ENCODE measurements at places on chromosomes 11 and 22. TPM values are rescaled to one million over a fixed set of nuclear protein-coding genes. Genes with fewer than 3 reads are reported as not detected.

IL10RA gene
- 4.8 TPM for total RNA-seq

TMEM121B gene
- 1.7 TPM for total RNA-seq

NXPE2 gene
- total RNA-seq, result 8.4 TPM

SPTBN2 gene
- 46.5 TPM for total RNA-seq

LAYN gene
- 8.7 TPM for total RNA-seq

NCF4 gene
- total RNA-seq, result 13.5 TPM

IL17REL gene
- total RNA-seq, result not detected

IFITM10 gene
- not detected for total RNA-seq

MSANTD2 gene
- total RNA-seq, result 43.8 TPM

INSC gene
- total RNA-seq, result 0.72 TPM

RAB36 gene
- 1.7 TPM for total RNA-seq

DNA sequence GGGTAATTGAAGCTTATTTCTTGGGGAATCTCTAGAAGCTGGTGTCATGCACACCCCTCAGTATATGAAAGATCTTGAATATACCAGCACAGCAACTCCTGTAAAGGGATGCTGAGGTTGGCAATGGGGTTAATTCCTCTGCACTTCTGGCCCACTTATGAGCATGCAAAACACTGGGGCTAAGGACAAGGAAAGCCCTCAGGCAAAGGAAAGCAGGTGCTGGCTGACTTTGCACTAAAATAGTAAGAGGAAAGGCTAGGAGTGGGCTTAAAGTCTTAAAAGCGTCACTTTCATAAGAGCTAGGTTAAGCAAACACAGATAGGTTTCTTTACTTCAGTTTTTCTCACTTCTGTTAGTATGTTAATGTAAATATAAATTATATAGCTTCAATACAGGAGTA, 572.6 kb upstream of the LUZP2 start:
- no peak for DNase-seq

GRCh38 chr11:71396548-71397123, 51.6 kb downstream of the DHCR7 start:
- DNase-seq, result no peak

DNA sequence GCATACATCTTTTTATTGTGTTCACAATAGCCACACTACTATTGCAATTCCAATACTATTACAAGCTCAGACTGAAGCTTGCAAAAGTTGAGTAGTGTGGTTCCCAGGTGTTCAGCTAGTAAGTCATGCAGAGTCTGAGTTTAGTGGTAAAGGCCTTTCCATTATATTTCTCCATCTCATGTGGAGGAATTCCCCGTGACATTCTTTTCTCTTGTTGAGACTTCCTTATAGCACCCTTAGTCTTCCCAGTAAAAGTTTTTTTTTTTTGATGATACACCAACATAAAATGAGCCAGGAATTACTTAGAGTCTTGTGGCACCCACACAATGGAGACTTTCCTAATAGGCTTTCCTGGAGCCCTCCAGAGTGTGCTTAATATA, 110.8 kb downstream of the UVRAG start:
- DNase-seq, result no peak

DNA sequence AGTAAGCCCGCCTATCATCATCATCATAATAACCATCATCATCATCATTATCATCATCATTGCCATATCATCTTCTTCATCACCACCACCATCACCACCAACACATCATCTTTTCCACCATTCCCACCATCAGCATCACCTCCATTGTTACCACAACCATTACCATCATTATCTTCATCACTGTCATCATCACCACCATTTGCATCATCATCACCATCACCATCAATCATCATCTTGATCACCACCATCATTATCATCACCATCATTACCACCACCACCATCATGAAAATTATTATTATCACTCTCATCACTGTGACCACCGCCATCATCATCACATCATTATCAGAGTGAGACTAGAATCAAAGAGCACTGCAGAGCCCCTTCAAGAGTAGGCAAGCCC, 199.4 kb upstream of the SEZ6L start:
- no peak for DNase-seq

DNA sequence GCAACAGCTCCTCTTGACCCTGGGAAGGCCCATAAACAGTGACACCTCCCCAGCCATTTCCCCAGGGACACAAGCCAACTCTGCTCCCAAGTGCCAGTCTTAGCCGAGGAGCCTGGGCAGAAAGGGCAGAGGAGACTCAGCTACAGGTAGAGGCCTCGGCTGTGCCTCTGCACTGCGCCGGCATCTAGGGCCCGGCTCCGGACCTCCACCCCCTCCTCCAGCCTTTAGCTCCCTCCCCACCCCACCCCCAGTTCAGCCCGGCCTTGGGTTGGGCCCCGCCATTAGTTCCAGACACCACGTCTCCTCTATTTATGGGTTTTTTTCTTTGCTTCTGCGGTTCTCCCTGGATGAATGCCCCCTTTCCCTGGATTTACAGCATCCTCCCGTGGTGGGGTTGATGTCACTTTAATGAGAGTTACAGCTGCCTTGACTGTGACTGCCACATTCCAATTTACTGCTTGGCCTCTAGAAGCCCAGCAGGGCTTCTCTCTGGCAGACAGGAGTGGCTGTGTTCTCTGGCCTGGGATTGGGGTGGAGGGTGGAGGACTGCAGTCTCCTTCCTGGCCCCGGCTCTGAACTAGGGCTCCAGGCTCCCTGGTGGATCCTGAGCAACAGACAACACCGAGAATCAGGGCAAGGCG, 13.5 kb upstream of the OAF start:
- peak; percentile 66 for DNase-seq

- DNase-seq, result no peak
Observed at GRCh38 chr22:44882226-44882905, 127.4 kb downstream of the PHF21B start.

DNA sequence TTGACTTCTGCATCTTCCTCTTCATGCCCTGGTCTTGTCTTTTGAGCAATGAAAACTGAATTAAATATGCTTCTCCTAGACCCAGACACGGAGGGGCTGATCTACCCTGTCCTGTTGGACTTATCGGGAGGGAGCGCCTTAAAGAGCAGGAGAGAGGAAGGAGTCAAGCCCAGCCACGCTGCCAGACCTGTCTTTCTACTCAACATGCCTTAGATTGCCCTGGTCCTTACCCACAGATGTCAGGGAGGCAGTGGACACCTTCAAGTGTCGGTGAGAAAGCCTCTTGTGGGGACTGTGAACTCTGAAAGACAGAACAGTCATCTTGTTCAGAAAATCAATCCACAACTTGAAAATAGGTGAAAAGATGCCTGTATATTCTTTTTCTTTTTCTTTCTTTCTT, 61.8 kb downstream of the IRAG1 start:
- DNase-seq, result no peak

DNA sequence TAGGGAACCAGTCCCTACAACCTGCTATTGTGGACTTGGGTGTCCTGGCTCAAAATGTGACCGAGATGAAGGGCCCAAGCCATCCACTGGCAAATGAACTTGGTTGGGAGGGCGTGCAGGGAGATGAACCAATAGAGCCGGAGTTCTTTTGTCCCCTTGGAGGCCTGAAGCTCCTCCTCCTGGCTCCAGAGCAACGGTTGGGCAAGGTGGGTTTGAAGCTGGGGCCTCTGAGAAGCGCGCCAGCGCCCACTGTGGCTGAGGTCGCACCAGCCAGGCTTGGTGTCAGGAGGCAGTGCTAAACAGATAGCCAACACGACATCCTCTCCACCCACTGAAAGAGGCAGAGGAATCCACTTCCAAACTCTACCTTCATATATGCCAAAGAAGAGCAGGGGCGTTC, 36.0 kb upstream of the PACSIN2 start:
- DNase-seq, result no peak

GRCh38 chr22:28250036-28250695, 331.1 kb upstream of the PITPNB start:
- no peak for DNase-seq

DNA sequence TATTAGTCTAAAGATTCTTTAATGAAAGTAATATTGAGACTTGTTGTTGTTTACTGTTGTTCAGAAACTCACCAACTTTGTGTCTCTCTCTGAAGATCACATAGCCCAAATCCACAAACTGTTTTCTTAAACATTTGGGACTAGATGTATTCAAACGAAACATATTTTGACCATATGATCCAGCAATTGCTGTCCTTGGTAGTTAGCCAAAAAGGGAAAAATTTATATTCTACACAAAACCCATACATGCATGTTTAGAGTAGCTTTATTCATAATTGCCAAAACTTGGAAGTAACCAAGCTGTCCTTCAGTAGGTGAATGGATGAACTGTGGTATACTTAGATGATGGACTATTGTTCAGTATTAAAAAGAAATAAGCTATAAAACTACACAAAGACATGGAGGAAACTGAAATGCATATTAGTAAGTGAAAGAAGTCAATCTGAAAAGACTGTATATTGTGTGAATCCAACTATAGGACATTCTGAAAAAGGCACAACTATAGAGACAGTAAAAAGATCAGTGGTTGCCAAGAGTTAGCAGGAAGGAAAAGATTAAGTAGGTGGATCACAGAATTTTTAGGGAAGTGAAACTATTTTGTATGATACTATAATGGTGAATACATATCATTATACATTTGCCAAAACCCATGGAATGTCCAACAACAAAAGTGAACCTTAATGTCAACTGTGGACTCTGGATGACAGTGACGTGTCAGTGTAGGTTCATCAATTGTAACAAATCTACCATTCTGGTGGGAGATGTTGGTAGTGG, 442.9 kb downstream of the INSC start:
- DNase-seq, result no peak

DNA sequence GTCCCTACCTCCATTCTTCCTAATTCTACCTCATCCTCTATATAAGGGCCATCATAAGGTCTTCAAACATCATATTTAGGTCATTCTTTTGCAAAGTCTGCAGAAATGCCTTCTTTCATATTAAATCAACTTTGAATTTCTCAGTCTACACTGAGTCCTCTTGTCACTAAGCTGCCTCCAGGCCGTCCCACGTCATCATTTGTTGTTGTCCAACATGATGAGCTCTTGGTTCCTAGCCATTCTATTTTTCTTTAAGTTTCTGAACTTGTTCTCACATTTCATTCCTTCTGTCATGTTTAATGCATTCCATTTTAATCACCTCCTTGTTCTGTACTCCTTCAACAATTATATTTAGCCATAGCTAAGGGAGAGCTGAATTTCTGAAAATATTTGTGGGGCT, 59.2 kb upstream of the PGR start:
- no peak for DNase-seq

DNA sequence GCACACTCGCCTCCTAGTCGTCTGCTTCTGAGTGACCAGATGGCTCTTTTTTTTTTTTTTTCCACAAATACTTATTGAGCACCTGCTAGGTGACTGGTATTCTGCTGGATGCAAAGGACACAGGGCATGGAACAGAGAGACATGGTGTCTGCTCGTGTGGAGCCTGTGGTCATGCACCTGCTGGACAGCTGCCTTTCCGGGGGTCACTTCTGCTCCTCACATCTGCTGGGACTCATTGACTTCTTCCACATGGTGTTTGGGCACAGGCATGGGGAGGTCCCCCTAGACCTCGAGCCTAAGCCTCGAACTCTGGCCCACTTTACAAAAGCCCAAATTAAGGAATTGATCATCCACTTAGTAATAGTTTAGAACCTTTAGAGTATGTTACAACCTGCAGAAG, 39.5 kb upstream of the EMID1 start:
- DNase-seq, result no peak

DNA sequence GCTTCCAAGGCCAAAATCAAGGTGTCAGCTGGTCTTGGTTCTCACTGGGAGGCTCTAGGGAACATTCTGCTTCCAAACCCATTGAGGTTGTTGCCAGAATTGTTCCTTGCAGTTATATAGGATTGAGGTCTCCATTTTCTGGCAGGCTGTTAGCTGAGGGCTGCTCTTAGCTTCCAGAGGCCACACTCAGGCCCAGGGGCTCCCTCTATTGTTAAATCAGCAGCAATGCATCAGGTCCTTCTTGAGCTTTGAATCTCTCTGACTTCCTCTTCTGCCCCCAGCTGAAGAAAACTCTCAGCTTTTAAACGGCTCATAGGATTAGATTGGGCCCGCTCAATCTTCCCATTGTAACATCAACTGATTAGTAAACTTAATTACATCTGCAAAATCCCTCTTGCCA, 39.3 kb upstream of the BSX start:
- DNase-seq, result peak; percentile 13

GRCh38 chr22:39940757-39941305, 19.4 kb upstream of the TMA7B start:
- DNase-seq, result peak; percentile 19

- no peak for DNase-seq
Observed at GRCh38 chr11:12543596-12544415, 130.4 kb upstream of the TEAD1 start.

- DNase-seq, result no peak
Observed at GRCh38 chr11:121864660-121865059, 251.4 kb downstream of the BLID start.

DNA sequence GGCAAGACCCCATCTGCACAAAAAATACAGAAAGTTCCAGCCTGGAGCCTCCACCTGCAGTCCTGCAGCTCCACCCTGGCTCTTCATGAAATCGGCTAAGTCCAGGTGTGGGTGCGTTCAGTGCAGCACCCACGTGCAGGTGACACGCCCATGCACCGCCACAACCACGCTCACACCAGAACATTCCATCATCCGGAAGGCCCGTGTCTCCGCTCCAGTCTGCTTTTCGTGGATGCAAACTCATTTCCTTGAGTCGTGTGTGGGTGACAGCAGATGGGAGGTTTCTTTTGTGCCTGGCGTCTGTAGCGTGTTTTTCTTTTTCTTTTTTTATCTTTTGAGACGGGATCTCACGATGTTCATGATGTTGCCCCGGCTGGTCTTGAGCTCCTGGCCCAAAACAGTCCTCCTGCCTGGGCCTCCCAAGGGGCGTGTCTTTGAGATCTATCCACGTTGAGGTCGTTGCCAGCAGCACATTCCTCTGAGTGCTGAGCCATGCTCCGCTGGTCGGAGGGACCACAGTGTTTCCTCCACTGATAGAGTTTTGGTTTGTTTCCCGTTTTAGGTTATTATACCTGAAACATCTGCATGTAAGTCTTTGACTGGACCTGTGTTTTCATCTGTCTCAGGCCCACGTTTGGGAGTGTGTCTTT, 7.2 kb downstream of the PTDSS2 start:
- DNase-seq, result no peak

DNA sequence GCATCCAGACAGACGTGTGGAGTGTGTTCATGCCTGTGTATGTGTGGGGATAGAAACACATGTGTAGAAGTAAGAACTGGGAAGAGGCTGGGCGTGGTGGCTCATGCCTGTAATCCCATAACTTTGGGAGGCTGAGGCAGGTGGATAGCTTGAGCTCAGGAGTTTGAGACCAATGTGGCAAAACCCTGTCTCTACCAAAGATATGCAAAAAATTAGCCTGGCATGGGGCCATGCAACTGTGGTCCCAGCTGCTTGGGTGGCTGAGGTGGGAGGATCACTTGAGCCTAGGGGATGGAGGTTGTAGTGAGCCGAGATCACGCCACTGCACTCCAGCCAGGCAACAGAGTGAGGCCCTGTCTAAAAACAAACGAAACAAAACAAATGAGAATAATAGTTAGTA, 1166.6 kb downstream of the TBC1D22A start:
- DNase-seq, result no peak
